Astrocyte of the spinal cord (primary cell): ENCODE measurements at places on chromosomes 5 and 9.

DNA sequence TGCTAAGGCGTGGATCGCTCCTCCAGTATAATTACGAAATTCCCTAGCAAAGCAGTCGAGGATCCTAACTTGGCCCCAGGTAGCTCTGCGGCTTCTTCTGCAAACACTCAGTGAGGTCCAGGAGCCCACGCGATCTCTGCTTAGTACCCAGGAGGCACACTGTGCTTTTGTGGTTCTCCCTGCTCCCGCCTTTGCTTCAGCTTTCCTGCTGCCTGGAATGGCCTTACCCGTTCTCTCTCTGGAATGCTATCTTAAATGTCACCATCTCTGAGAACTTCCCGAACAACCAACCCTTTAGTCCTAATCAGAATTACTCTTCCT, 639 bp downstream of the INVS start:
- DNase-seq: no peak

DNA sequence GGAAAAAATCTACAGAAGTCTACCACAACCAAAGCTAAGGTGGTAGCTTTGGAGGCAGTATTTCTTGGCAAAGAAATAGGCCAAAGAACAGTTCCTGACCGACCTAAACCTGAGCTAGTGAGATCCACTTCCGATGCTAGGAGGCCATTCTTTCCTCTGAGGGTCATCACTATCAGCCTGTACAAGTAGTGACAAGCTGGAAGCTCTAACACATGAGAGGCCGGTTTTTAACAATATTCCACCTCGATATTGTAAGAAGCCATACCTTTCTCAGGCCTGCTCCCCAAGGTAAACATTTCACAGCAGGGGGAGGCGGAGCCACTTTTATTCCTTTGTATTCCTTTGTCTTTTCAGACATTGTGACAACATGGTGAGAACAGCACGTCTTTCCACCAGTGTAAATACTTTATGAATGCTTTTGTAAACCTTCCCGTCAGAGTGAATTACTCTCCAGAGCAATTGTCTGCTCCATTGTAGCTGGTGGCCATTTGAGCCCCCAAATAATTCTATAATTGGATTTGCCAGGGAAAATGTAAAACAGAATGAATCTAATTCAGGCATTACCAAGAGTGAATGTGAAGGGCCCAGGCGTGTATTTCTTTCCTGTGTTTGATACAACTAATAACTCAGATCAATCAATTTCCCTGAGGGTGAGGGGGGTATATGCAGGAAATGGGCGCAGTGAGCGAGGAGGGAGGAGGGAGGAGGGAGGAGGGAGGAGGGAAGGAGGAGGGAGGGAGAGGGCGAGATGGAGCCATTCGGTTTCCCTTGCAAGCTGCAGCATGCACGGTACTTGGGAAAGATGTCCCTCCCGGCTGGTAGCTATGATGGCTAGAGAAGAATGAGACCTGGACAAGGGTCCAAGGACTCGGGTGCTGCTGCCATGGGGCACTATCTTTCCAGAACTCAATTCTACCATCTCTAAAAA, 166.6 kb downstream of the CDK5RAP2 start:
- DNase-seq: no peak

GRCh38 chr5:53035868-53036381, 46.8 kb downstream of the ITGA2 start:
- DNase-seq: no peak

DNA sequence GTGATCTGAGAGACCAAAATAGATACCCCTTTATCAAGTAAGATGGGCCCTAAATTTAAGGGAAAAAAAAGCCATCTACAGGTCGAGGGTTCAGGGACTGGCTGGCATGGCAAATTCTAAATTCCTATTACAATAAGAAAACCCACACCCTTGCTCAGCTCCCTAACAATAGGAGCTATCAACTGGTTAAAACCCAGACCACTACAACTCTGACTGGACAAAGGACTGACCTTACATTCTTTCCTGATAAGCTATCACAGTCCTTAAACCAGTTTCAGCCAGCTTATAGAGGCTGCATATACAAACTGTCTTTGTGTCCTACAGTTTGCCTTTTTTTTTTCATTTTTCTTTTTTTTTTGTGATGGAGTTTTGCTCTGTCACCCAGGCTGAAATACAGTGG, 803.6 kb downstream of the NR2F1-AS1 start:
- DNase-seq: no peak

GRCh38 chr9:18194316-18194715, 279.6 kb upstream of the ADAMTSL1 start:
- DNase-seq: no peak

DNA sequence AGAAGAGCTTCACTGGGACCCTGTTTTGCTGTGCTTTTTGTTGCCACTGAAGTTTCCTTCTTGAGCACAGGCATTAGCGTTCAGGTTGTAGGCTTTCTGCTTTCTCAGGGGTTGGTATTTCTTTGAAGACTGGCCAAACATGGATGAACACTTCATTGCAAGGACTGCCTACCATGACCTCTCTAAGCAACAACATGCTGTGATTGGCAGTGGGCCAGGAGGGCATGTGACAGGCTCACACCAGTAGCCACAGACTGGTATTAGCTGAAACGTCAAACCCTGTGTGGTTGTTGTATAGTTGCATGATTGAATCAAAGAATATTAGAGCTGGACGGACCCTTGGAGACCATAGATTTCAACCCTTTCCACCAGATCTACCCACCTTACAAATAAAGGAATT, 20.0 kb upstream of the MLANA start:
- DNase-seq: no peak

DNA sequence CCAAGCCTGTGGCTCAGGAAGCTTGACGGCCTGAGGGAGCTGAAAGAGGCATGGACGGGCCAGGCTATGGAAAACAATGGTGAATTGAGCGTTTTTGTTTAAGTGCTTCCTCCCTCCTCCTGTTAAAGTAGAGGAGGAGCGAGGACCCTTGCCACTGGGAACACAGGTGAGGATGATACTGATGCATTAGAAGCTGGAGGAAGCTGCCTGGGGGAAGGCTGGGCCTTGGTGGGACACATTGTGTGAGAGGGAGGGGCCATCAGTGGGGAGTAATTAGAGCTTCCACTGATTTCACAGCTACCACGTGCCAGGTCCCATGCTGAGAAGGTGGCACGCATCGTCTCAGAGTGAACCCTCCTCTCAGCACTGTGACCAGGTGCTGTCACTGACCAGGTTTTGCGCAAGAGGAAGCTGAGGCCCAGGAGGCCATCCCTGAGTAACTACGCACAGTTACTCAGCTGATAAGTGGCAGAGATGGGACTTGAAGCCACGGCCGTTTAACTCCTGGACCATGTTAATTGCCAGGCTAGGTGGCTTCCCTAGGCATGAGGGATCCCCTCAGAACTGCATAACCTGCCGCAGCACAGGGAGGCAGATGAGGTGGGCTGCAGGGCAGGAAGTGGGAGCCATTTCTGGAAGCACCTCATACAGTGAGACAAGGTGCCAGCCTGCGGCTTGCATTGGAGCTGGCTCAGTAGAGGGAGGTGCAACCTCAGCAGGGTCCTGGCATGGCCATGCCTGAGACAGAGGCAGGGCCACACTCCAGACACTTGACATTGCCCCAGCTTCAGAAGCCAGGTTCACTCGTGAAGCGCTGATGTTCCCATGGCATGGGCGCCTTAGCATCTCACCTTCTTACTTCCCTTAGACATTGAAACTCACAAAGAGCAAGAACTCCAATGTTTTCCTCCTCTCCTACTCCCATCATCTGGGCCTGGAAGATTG, 195.3 kb upstream of the MVB12B start:
- DNase-seq: no peak

- peak; percentile 92 for DNase-seq
These were observed 5.3 kb downstream of the ANKS6 start for GRCh38 chr9:98790842-98791607.

GRCh38 chr9:4550777-4551484, 60.7 kb downstream of the SLC1A1 start:
- DNase-seq: peak; percentile 23

DNA sequence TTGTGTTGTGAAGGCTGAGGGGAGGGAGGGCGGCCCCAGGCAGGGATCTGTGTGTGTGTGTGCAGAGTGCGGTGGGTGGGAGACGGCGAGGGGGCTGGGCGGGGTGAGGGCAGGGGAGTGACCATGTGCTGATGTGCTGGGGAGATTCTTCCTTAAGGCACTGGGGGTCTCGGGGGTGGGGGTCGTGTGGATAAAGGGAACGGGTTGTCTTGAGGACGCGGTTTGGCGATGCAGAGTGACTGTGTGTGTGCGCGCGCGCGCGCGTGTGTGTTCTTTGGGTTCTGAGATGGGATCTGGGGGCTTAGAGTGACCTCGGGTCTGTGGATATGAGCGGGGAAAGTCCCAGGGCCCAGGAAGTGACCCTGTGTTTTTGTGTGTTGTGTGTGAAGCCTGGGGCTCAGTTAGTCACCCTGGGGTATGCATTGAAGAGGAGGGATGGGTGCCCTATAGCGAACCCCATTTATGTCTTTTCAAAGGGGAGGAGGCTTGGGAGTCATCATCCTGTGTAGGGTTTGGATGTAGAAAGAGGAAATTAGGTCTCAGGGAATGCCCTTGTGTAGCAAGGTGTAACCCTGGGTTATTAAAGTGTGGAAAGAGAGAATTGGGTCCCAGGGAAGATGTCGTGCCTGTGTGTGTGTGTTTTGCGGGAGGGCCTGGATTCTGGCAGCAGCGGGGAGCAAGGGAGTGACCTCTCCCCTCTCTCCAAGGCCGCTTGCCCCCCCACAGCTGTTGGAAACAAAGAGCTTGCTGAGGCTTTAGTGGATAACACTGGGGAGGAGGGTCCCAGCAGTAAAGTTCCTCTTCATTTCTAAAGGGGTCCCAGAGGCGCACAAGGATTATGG, 1.4 kb downstream of the TMEFF1 start:
- DNase-seq: no peak

DNA sequence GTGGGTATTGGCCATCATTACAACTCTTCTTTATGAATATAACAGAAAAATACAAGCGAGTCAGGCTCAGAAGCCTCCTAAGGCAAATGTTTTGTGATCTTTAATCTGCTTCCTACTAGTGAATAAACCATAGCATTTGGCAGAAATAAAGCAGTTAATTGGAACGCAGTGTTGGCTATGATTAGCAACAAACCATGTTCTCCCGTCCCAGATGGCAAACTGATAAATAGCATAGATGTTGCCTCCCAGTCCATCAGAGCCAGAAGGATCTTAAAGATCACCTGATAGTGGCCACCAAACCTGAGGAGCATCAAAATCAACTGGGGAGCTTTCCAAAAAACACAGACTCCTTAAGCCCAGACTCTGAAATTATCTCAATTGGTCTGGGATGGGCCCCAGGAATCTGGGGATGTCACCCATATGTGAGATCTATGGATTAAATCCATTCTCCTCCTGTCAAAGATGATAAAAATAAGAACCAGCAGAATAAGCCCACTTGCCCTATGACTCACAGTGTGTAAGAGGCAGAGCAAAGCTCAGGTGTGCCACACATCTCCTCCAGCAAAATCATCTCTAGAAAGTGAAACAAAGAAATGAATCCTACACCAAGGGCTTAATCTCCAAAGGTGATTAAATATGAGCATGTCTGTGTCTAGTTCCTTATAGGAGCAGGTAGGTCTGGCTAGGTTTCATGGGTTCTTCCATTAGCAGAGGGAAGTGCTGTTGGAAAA, 50.3 kb downstream of the APBA1 start:
- no peak for DNase-seq

DNA sequence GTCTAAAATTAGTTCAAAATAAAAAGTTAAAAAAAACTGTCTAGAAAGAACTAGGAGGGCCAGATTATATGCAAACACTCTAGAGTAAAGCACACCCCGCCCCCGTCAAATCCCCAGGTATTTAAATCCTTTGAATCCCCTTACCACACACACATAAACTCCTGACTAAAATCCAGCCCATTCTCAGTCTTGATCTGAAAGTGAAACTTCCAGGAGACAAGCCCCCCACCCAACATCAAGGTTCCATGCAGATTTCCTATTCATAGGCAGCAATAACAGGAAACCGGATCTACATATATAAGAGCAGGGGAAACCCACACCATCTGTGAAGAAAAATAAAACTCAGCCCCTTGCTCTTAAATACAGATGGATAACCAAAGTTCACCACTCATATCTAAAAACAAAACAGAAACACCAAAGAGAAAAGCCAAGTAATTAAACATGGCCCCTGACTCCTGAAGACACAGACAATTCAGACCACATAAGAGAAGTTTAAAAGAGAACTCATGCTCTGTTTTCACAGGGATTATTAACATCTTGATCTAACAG, 42.3 kb downstream of the MARCHF3 start:
- no peak for DNase-seq

GRCh38 chr9:37801287-37801850, 772 bp downstream of the DCAF10 start:
- no peak for DNase-seq

GRCh38 chr9:107805201-107805600, 315.6 kb upstream of the KLF4 start:
- no peak for DNase-seq

DNA sequence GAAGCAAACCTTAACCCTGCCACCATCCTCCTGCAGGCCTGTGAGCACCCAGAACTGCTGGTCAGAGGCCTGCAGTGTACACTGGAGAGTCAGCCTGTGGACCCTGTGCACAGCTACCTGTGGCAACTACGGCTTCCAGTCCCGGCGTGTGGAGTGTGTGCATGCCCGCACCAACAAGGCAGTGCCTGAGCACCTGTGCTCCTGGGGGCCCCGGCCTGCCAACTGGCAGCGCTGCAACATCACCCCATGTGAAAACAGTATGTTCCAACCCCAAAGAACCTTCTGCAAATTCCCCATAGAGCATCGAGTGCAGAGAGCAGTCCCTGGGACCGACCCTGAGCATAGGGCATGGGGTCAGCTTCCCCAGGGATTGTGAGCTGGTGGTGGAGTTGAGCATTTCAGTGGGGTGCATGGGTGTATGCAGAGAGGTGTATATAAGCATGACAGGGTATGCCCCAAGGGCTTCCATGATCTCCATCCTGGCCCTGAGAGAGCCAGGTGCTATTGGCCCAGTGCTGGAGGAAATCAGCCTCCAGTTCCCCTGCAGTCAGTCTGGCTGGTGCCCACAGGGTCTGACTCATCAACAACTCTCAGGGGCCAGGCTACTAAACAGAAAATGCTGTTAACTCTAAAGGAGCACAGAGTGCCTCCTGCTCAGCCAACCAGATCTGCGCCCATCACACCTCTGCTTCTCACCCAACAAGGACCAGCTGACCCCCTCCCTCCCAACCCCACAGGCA, 126.2 kb downstream of the SAXO1 start:
- peak; percentile 65 for DNase-seq

- DNase-seq: no peak
These were observed 390.3 kb upstream of the DMAC1 start for GRCh38 chr9:8189881-8190280.

- DNase-seq: no peak
These were observed 89.8 kb downstream of the PCDH1 start for GRCh38 chr5:141788296-141788970.

DNA sequence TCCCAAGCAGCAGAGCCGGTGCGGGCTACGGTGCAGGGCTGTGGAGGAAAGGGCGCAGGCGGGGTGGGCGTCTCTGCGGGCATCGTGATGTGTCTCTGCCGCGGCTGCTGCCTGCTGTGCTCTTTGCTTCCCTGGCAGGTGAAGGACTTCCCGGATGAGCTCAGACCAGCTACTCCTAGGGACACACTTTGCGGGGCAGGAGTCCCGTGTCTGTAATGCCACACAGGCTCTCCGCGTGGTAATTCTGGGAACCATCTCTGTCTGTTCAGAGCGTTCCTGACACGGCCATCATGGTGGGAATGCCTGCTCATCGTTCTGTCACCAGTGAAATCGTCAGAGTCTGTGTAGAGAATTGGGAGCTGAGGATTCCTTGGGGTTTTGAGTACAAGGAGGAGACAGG, 235.5 kb downstream of the FANCC start:
- no peak for DNase-seq
